ENCODE measurements at places on chromosomes 2 and 18. TPM values are rescaled to one million over a fixed set of nuclear protein-coding genes. Genes with fewer than 3 reads are reported as not detected.

- no peak for DNase-seq
Observed at GRCh38 chr2:216490061-216490460, 8.6 kb upstream of the RPL37A start.

- no peak for DNase-seq
Observed at GRCh38 chr2:170362871-170363631, 185.1 kb downstream of the MYO3B start.

- no peak for DNase-seq
Observed at GRCh38 chr2:226137201-226137811, 662.3 kb downstream of the IRS1 start.

- no peak for DNase-seq
Observed at GRCh38 chr2:26561918-26562810, 79.0 kb downstream of the CIB4 start.

DNA sequence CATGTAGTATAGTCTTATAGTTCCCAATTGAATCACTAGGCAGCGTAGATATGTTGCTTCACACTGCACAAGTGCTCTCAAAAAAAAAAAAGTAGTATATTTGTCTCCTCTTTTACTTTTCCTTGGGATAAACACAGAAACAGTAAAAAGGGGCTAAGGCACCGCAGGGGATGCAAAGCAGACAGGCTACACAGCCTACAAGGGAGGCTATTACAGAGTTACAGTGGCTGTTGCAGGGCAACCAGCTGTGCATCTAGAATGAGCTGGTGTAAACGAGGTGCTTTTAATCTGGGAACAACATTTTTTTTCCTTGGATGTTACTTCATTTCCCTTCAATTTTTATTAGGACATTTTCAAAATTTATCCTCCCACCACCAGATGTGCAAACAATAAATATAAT lies 1934.7 kb upstream of the CELF4 start:
- no peak for DNase-seq

DNA sequence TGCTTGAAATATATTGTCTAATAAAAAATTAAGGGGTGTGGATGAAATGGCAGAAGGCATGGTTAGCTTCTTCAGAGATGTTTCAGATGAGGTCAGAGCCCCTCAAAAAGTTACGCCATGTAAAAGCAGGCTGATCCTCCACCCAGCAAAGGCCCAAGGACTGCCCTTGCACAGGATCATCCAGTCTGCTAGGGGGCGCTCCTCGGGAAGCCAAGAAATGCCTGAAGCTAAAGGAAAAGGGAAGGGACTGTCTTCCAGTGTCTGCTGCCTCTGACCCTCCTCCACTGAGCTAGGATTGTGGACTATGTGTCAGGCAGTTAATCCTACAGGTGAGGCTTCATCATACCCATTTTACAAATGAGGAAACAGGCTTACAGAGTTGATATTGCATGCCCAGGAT lies 33.8 kb upstream of the TEX51 start:
- no peak for DNase-seq

DNA sequence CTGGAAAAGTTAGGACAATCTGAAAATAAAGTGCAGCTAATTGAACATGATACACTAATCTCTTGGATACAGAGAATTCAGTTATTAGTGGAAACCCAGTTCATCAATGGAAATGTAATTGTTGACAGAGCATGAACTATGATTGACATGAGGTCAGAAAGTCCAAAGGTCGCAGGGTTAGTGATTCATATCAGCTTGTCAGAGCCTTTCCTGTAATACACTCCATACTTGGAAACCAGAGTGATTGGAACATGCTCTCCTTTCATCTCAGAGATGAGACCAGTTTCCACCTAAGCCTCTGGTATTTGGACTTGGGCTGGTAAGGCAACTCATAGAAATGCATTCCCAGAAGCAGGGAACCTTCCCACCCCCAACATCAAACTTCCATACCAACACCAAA lies 8.5 kb upstream of the NCKAP5 start:
- DNase-seq = no peak

GRCh38 chr2:130353291-130354138 lies 2.3 kb upstream of the PTPN18 start:
- no peak for DNase-seq

GRCh38 chr2:232878855-232879617 lies 9.0 kb downstream of the SNORC start:
- no peak for DNase-seq

DNA sequence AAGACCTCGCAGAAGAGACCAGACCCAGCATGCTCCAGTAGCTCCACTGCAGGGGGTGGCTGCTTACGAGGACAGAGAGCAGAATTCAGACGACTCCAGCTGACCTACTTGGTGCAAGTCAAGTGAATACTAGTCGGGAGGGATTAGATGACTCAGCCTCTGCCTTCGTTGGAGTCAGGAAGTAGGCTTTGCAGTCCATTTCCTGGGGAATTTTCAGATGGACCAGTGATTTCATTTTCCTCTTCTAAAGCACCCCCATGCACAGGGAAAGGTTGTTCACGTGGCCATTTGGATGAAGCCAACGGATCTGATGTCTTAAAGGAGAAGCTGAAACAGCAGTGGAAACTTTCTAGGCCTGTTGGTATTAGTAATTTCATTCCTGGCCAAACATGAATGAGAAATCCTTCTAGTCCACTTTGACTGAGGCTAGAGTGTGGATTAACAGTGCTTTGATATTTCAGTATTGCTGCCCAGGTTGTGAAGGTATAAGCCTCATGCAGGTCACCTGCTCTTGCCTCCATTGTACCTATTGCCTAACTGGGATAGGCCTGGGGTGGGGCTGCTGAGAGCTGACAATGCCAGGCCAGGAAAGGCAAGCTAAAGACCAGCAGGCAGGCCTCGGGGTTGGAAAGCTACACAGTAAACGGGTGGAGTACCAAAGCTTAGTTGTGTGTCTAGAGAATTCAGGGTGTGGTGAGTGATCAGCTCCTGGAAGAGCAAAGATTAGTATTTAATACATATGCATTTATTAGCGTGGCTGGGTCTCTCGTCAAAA lies 117.6 kb upstream of the FOSL2 start:
- no peak for DNase-seq

DNA sequence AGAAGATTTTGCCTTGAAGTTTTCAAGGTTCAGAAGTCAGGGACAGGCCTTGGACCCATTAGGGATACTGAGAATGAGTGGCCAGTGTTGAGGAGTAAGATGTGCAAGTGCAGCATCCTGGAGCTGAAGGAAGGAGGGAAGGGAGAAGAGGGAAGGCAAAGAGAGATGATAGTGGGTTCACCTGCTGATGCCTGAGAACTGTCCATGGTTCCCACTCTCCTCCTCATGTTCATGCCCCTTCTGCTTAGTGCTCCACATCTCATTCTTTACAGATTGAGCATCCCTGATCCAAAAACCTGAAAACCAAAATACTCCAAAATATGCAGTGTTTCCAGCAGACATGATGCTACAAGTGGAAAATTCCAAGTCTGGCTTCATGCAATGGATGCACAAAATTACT lies 137.8 kb downstream of the CCDC102B start:
- DNase-seq = no peak

DNA sequence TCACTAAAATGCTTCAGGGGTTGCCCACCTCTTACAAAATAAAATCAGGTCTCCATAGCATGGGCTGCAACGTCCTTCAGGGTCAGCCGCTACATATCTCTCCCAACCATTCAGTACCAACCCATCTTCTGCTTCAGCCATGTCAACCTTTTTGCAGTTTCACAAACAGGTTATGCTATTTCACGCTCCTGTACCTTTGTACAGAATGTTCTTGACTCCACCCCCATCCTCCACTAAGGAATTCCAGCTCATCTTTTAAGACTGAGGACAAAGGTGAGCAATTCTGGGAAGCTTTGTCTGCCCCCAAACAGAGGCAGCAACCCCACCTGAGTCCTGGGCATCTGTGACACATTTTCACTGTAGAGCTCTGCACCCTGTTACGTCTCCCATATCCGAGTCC lies 8.8 kb upstream of the EVA1A start:
- no peak for DNase-seq

DNA sequence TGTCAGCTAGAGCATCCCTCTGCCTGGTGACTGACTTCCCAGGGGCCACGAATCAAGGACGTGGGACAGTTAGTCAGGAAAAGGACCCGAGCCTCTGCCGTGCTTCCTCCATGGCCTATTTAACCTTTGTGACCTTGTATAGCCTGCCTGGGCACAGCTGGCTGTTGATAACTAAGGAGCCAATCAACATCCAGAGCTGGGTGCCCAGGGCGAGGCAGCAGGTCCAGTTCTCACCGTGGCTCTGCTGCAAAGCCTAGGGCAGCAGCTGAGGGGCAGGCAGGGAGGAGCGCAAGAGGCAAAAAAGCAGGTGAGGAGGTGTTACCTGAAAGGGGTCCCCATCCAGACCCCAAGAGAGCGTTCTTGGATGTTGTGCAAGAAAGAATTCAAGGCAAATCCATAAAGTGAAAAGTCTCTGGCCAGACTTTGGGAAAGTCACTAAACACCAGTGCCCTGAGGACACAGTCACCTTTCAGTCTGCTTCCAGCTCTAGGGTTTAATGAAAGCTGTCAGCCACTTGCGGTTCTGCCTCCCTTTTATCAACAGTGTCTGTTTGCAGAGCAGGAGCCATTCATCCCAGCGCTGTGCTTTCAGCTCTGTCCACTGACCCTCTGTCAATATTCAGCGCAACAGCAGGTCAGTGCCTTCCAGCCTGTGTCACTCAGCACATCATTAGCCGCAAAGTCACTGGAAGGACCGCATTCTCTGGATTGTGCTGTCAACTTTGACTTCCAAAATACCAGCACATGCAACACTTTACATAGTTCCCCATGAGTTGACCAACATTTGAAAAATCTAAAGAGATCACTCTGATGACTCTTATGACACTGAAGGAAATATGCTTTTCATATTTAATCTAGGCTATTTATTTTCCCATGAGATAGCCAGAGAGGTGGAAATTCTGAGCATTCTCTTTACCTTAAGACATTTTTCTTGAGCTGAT lies 38.6 kb upstream of the ASAP2 start:
- no peak for DNase-seq

GRCh38 chr18:8978394-8978793 lies 124.1 kb upstream of the NDUFV2 start:
- DNase-seq = no peak

DNA sequence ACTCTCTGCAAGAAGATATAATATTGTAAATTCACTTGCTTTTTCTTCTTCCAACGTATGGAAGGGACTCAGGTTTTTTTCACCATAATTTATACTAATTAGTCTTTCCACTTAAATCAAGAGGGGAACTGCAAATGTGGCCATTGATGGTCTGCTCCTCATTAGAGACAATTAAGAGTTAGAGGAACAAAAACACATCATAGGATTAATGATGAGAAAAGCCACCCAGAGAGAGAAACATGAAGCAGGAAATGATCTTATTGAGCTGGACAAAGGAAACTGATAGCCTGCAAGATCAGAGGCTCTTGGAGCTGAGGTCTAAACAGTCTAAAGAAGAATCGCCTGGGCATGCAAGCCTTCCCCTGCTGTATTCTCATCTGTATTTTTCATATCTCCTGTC lies 151.2 kb upstream of the NRP2 start:
- no peak for DNase-seq

GRCh38 chr2:196995757-196996314 lies 69.3 kb upstream of the PGAP1 start:
- no peak for DNase-seq

DNA sequence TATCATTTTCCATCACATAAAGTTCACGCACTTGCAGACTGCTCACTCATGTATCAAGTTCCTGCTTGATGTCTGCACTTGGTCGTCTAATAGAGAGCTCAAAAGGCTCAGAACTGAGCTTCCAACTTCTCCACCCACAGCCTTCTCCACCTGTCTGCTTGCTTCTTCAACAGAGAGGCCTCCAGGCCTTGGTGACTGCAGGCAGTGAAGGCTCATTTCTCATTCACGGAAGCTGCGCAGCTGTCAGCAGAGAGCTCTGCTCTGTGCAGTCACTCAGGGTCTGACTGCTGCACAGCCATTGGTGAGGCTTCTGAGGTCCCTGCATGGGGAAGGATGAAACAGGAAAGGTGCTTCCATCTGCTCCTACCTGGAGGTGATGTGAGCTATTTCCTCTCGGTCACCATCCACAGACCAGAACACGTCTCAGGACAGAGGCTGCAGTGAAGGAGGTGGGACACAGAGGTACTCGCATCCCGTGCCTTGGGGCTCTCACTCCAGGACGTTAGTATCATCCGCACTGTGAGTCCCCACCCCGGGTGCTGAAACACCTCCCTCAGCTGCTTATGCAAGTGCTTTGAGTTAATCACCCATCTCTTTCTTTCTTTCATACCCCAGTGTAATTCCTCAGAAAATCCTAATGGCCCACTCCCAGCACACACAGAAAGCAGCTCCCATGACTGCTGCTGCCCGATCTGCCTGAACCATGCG lies 126.2 kb downstream of the TMEM18 start:
- DNase-seq = no peak

GRCh38 chr2:171540437-171540836 lies 18.2 kb downstream of the CYBRD1 start:
- no peak for DNase-seq

DNA sequence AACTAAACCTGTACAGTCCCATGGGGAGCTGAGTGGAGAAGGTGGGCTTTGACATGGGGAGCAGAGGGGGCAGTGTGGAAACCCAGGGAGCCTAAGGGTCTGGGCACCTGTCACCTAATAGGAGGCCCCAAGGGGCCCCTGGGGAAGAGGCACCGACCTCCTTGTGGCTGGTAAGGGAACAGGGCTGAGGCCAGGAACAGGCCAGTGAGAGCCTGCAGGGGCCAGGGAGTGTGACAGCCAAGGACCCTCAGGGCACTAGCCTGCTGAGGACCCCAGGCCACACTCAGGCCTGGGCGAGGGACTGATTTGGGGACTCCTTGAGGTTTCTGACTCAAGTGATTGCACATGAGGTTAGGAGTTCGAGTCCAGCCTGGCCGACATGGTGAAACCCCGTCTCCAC lies 24.5 kb upstream of the ALPP start:
- no peak for DNase-seq

GRCh38 chr2:217918308-217919024 lies 84.3 kb downstream of the TNS1 start:
- no peak for DNase-seq

- no peak for DNase-seq
Observed at GRCh38 chr2:229335877-229336346, 64.8 kb upstream of the PID1 start.

Gene MYO5B
- total RNA-seq = 0.11 TPM

Gene IMP4
- total RNA-seq = 239 TPM

Gene ZNF385B
- not detected for total RNA-seq

Gene HOXD9
- total RNA-seq = not detected

Gene DPP10
- total RNA-seq = not detected

Gene DPY30
- total RNA-seq = 78.2 TPM

Data from CD8-positive, alpha-beta memory T cell (primary cell).